ENCODE measurements at places on chromosomes 2 and 18.

- no peak for DNase-seq
These were observed 94.9 kb downstream of the FHOD3 start for GRCh38 chr18:36392164-36392978.

- DNase-seq, result peak; percentile 65
These were observed 200.6 kb downstream of the PPP1R1C start for GRCh38 chr2:182186132-182186735.

GRCh38 chr2:11753452-11753885 is 7.0 kb downstream of the LPIN1 start:
- peak; percentile 19 for DNase-seq

GRCh38 chr2:180991820-180992219 is 11.4 kb downstream of the UBE2E3 start:
- no peak for DNase-seq

GRCh38 chr2:239169311-239170048 is 231.3 kb downstream of the HDAC4 start:
- no peak for DNase-seq

- no peak for DNase-seq
These were observed 23.7 kb downstream of the CYP27A1 start for GRCh38 chr2:218805627-218806026.

DNA sequence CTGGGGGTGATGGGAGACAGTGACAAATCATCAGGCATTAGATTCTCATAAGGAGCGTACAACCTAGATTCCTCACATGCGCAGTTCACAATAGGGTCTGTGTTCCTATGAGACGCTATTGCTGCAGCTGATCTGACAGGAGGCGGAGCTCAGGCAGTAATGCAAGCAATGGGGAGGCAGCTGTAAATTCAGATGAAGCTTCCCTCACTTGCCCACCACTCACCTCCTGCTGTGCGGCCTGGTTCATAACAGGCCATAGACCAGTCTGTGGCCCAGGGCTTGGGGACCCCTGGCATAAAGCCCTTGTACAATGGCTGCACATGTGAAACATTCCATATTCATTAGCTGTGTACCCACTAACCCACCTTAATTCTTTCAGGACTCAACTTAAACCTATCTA is 18.0 kb downstream of the NMUR1 start:
- DNase-seq, result no peak
